ENCODE measurements at places on chromosomes 7 and 10.

GRCh38 chr7:42495256-42495655, 258.2 kb upstream of the GLI3 start:
- DNase-seq = peak; percentile 52

GRCh38 chr10:31769564-31769963, 159.1 kb downstream of the ARHGAP12 start:
- DNase-seq = peak; percentile 74

- no peak for DNase-seq
These were observed 4.6 kb downstream of the AGMO start for GRCh38 chr7:15557186-15557585.

GRCh38 chr7:128735436-128735835, 3.7 kb upstream of the CALU start:
- no peak for DNase-seq

GRCh38 chr10:94287336-94287735, 75.4 kb downstream of the NOC3L start:
- no peak for DNase-seq

GRCh38 chr7:47803025-47803424, 145.2 kb downstream of the PKD1L1 start:
- DNase-seq = no peak

DNA sequence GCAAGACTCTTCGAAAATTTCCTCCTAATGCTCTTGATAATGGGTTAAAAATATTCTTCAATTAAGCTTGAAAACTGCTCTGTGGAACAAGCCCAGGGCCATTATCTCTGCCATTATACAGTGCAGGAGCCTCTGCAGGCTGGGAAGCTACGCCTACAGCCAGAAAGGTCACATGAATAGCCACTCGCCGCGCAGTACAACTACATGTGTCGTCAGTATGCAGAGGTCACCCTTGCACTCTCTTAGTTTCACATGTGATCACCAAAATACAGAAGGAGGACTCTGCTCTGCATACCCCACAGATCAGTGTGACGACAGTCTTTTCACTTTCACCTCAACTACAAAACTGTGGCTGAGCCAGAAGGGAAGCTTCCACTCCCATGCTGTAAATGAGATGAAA, 141.8 kb upstream of the C1QL3 start:
- DNase-seq = no peak

DNA sequence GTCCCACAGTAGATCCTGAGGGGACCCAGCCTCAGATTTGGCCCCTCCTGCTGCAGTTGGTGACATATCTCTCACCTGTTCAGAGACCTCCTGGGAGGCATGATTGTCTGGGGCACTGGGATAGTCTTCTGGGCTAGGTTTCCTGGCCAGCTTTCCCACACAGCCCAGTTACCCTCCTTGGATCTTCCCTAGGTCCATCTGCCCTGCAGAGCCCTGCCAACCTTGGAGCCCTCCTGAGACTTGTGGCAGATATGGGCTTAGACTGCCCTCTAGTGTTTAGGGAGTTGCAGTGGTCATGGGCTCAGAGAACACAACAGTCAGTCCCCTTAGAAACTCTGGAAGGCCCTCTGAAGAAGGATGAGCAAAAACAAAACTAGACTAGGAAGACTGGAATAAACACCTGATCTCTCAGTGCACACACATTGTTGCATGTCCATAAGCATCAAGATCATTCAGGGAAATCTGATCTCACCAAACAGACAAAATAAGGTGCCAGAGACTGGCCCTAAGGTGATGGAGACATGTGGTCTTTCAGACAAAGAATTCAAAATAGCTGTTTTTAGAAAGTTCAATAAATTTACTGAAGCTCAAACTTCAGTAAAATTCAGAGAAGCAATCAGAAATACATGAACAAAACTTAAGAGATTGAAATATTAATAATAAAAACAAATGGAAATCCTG, 324.6 kb downstream of the ATRNL1 start:
- peak; percentile 45 for DNase-seq

GRCh38 chr10:35208949-35209613, 82.4 kb downstream of the CREM start:
- DNase-seq = no peak

DNA sequence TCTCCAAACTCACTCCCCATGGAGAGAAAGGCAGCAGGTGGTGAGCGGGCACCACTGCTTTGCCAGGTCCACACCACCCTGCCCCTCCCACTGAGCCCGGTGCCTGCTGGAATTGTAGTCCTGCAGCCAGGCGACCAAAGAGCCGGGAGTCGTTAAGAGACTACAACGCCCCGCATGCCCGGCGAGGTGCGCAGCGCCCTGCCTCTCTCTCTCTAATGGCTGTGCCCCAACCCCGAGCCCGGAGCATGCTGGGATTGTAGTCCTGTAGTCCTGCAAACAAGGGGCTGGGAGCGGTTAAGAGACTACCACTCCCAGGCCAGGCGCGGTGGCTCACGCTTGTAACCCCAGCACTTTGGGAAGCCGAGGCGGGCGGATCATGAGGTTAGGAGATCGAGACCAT, 8.1 kb upstream of the ZNF727 start:
- DNase-seq = no peak

DNA sequence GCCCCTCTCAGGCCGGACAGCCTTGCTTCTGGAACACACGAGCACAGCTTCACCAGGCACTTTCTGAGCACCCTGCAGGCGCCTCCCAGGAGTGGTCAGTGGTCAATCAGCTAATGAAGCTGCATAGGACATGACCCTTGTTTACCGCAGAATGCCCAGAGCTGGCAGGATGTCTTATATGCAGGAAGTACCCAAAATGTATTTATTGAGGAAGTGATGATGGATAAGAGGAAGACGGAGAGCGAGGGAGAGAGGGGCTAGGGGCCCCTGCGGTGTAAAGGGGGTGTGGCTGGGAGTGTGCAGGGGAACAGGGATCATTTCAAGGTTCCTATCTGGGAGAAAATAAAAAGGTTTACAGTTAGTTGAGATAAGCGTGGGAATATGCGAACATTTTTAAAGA, 3.3 kb downstream of the CYP2E1 start:
- DNase-seq = no peak

- DNase-seq = no peak
These were observed 2.3 kb downstream of the MACROH2A2 start for GRCh38 chr10:70054902-70055301.

DNA sequence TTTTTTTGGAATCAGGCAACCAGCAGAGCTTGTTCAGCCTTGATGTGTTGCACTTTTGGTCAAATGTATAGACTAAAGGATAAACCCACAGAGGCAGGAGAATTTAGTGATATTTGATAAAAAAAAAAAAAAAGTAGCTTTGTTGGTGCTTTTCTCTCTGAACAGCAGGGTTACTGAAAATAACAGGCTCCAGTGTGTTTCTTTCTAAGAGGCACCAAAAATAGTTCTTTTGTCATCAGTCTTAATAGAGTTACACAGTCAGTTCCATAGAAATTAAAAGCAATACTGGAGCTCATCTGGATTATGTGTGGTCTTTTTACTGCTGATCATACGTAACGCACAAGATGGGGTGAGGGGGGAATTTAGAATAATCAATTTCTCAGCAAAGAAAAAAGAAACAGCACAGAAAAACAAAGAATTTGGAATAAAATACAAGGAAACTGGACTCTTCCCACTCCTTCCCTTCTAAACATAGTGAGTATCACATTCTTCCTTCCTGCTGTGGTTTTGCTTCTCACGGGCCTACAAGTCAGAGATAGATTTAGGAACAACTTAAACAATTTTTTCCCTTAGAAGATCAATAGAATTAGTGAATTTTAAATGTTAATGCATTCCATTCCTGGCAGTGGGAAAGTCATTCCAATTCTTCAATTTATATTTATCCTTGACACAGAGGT, 178.8 kb upstream of the AKR1E2 start:
- DNase-seq = no peak

- DNase-seq = peak; percentile 79
These were observed at the start of gene HACD1 for GRCh38 chr10:17617031-17617911. HACD1 (minus strand) TSS chr10:17617374; CDS start chr10:17617339, 35 bp downstream.

DNA sequence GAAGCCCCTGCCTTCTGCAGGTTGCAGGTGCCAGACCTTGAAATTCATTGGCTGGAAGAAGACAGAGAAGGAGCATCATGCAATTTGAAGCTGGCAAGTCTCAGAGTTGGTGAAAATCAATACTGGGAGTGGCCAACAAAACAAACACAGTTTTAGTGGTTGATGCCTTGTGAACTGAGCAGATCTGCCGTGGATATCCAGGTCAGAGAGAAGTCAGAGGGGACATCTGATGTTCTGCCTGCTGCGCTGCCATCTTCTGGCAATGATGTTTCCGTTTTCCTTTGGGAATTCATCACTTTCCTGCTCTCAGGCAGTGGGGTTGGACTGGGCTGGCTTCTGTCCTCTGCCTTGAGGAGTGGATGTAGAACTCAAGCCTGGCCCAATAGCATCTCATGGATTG, 132.0 kb downstream of the RPS24 start:
- no peak for DNase-seq

- no peak for DNase-seq
These were observed 680.2 kb upstream of the GHITM start for GRCh38 chr10:83459124-83459523.

DNA sequence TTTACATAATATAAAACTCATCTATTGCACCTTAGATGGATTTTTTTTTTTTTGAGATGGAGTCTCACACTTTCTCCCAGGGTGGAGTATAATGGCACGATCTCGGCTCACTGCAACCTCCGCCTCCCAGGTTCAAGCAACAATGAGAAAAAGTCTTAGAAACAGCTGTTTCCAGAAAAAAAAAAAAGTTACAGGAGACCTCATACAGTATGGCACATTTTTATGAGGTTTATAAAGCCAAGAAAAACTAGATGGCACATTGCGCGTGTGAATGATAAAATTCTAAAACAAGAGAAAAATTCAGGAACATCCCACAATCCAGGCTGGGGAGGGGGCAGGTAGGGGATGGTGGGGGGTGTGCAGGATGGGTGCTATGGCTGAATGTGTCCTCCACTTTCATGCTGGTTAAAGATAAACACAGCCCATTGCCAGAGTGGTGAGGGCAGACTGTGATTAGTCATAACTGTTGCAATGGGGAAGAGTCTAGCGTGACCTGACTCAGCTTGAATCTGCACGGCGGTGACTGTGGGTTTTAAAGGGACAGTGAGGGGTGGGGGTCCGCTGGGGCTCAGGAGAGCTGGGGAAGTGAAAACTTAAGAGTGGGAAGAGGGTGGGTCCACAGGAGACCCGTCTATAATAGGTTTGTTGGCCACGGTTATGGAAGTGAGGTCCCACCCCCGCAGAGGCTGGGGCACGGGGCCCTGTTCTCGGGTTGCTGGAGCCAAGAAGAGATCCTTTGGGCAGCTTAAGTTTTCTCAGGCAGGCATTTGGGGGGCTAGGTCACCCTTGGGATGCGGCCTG, 11.9 kb upstream of the LRRC27 start:
- peak; percentile 74 for DNase-seq

- DNase-seq = peak; percentile 95
These were observed 216.8 kb upstream of the CCDC6 start for GRCh38 chr10:60123172-60123571.

GRCh38 chr10:17744341-17744861, 7.6 kb upstream of the TMEM236 start:
- DNase-seq = no peak

DNA sequence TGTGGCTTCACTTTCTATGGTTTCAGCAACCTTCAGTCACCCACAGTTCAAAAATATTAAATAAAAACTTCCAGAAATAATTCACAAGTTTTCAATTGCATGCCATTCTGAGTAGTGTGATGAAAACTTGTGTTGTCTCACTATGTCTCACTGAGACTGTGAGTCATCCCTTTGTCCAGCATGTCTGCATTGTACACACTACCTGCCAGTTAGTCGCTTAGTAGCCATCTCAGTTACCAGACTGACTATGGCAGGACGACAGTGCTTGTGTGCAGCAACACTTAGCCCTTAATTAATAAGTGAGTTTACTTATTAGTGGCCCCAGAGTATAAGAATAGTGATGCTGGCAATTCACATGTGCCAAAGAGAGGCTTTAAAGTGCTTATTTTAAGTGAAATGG, 22.5 kb downstream of the CCDC186 start:
- DNase-seq = peak; percentile 94

DNA sequence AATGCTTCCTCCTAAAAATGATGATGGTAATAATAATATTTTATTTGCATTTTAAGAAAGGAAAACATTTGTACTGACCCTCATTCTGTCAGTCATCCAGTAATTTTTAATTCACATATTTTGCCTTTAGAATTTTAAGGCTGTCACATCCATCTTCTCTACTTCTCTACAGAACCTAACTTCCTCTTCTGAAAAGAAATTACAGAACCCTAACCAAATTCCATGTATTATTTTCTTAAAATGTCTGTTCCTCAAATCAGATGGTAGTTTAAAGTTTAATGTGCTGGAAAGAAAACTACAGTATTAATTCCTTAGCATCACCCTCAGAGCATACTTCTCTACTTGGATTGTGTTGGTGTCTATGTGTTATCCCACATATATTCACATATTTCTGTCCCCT, 9.0 kb downstream of the PIK3CG start:
- DNase-seq = no peak
